ENCODE measurements at places on chromosomes 13 and 19. TPM values are rescaled to one million over a fixed set of nuclear protein-coding genes. Genes with fewer than 3 reads are reported as not detected.

DNA sequence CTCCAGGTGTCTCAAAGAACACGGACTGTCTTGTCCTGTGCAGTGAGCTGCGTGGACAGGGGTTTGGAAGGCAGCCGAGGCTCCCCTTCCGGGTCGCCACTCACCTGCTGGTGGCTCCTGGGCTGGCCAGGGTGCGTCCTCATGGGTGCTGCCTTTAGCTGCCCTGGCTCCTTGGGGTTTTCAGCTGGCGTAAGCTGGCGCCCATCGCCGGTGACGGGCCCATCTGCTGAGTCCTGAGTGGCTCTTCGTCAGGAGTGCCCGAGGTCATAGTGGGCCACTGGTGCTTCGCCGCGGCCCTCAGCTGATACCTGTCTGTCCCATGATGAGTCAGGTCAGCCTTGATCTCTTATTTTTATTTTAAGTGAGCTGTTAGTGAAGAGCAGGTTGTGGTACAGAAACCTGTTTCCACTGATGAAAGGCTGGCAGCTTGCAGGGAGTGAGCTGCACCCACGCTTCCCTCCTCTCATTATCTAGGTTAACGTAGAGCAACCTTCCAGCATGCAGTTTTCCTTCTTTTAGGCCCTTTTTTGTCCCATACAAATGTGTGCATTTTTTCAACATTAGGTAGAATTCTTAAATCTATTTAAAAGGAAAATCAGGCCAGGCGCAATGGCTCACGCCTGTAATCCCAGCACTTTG is 18.4 kb downstream of the EPN1 start:
- H3K27me3 ChIP-seq: no peaks in the 10 kb centered on the region
- no peak overlapping the region for H3K27ac ChIP-seq
- no peaks in the 10 kb centered on the region for H3K4me1 ChIP-seq
- DNase-seq: no peak
- H3K36me3 ChIP-seq: peaks cover 91% of the 10 kb centered on the region

DNA sequence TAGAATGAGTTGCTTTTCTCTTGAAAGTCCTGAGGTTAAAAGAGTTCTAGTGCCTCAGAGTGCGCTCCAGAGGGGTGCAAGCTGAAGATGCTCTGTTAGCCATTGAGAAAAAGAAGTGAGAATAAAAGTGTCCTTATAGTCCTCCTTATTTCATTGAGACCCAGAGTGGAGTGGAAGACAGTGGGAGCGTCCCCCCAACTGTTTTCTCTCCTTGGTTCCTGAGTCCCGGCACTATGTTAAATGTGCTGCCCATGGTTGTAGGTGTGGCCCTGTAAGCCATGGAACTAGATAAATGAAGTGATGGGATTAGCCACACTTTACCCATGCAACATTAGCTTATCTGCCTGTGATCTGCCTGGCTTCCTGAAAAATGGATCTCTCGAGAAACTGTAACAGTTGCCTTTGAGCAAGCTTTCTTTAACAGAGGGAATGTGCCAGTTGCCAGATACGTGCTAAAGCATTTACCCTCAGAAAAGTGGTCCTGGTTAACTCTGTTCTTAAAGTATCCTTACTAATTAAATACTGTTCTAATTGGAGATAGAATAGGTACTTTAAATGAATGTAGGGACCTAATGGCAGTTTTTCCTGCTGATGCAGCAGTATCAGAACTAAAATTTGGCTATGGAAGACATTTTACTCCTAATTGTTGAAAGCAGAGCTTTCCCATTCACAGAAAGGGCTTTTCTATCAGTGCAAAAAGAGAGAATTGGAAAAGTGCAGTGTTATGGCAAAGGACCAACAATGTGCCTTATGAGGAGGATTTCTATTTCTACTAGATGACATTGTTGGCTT is 21.4 kb upstream of the PSG9 start:
- H3K36me3 ChIP-seq: no peaks in the 10 kb centered on the region
- no peaks in the 10 kb centered on the region for H3K27me3 ChIP-seq
- DNase-seq: no peak
- no peaks in the 10 kb centered on the region for H3K4me1 ChIP-seq
- no peak overlapping the region for H3K4me3 ChIP-seq

DNA sequence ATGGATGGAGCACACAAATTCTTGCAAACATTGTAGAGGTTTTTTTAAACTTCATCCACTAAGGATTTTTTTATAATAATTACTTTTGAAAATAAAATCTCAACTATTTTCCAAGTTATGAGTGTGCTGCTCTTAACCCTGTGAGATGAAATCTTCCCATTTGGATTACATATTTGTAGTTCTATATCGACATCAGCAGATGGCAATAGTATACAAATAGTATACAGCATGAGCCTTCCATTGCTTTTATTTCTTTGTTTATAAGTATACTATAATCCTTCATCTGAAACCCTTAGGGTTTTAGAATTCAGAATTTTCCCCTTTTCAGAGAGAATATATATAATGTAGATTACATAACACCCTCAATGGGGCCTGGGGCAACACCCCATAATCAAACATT is 70.5 kb downstream of the GJA3 start:
- H3K4me3 ChIP-seq: no peak overlapping the region
- no peak overlapping the region for H3K27ac ChIP-seq
- H3K27me3 ChIP-seq: no peaks in the 10 kb centered on the region
- H3K4me1 ChIP-seq: no peaks in the 10 kb centered on the region
- no peaks in the 10 kb centered on the region for H3K36me3 ChIP-seq
- no peak for DNase-seq

DNA sequence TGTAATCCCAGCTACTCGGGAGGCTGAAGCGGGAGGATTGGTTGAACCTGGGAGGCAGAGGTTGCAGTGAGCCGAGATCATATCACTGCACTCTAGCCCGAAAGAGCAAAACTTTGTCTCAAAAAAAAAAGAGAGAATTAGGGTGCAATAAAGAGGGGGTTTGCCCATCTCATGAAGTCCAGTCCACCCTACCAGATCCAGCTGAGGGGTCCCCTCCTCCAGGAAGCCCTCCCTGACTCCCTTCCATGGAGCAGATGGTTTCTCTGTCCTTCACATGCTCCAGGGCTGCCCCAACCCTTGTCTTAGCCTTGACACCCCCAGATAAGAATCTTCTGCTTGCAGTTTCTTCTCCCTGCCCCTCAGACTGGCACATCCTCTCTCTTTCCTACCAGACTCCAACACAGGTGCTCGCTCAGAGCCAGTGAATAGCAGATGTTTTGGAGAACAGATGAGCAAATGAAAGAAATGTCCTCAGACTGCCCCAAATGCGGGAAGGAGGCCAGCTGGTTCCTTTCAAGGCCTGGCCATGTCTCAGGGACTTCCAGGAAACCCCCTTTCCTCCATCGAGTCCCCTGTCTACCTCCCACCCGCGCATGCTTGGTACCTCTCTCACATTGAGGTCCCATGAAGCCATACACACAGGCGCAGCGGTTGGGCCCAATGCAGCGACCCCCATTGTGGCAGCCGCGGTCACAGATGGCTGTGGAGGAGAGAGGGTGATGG is 5.0 kb downstream of the FBN3 start:
- H3K27ac ChIP-seq: no peak overlapping the region
- DNase-seq: no peak
- H3K27me3 ChIP-seq: peaks cover 22% of the 10 kb centered on the region

DNA sequence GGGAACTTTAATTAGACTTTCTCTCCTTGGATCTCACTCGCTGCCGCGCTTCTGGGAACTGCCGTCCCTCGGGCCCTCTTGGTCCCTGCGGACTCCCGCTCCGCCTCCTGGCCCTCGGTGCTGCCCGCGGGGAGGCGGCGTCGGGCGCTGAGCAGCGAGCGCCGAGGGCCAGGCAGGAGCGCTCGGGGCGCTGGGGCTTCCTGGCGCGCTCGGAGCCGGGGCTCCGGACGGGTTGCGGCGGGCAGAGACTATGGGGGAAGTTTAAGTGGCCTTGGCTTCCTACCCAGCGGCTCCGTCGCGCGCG is 704 bp downstream of the CHST8 start:
- H3K4me3 ChIP-seq: peak overlapping the region; percentile 48
- no peaks in the 10 kb centered on the region for H3K36me3 ChIP-seq

GRCh38 chr13:57726981-57727380 is 95.4 kb downstream of the PCDH17 start:
- no peaks in the 10 kb centered on the region for H3K4me1 ChIP-seq
- H3K27me3 ChIP-seq: no peaks in the 10 kb centered on the region
- H3K27ac ChIP-seq: no peak overlapping the region
- DNase-seq: no peak
- H3K4me3 ChIP-seq: no peak overlapping the region
- no peaks in the 10 kb centered on the region for H3K36me3 ChIP-seq

GRCh38 chr19:18737337-18737953 is 53.7 kb downstream of the COMP start:
- H3K36me3 ChIP-seq: no peaks in the 10 kb centered on the region
- H3K27ac ChIP-seq: no peak overlapping the region
- no peak overlapping the region for H3K4me3 ChIP-seq
- no peak for DNase-seq
- no peaks in the 10 kb centered on the region for H3K4me1 ChIP-seq
- no peaks in the 10 kb centered on the region for H3K27me3 ChIP-seq

GRCh38 chr13:27427641-27428040 is 3.2 kb downstream of the GTF3A start:
- DNase-seq: peak; percentile 43
- peaks cover 36% of the 10 kb centered on the region for H3K4me1 ChIP-seq
- H3K27ac ChIP-seq: peak overlapping the region; percentile 97
- no peak overlapping the region for H3K4me3 ChIP-seq
- H3K27me3 ChIP-seq: no peaks in the 10 kb centered on the region

GRCh38 chr19:29988351-29988750 is 46.3 kb downstream of the URI1 start:
- H3K27ac ChIP-seq: no peak overlapping the region
- no peak for DNase-seq
- no peak overlapping the region for H3K4me3 ChIP-seq
- peaks cover 14% of the 10 kb centered on the region for H3K36me3 ChIP-seq
- peaks cover 5% of the 10 kb centered on the region for H3K4me1 ChIP-seq

- no peak for DNase-seq
- no peaks in the 10 kb centered on the region for H3K4me1 ChIP-seq
- H3K4me3 ChIP-seq: no peak overlapping the region
- H3K36me3 ChIP-seq: no peaks in the 10 kb centered on the region
Measured at GRCh38 chr13:112776354-112776753, 86.5 kb downstream of the ATP11A start.

GAPDHS gene
- not detected for total RNA-seq

HPN gene
- total RNA-seq: 17.6 TPM

UNC13A gene
- not detected for total RNA-seq

All from gastrocnemius medialis (tissue), 4 donors.